ENCODE measurements at places on chromosomes 6 and 20.

- peak; percentile 85 for DNase-seq
These were observed 102.1 kb downstream of the CEBPB start for GRCh38 chr20:50292591-50293283.

- peak; percentile 85 for DNase-seq
These were observed 44.5 kb downstream of the RBM38 start for GRCh38 chr20:57435498-57436222.

DNA sequence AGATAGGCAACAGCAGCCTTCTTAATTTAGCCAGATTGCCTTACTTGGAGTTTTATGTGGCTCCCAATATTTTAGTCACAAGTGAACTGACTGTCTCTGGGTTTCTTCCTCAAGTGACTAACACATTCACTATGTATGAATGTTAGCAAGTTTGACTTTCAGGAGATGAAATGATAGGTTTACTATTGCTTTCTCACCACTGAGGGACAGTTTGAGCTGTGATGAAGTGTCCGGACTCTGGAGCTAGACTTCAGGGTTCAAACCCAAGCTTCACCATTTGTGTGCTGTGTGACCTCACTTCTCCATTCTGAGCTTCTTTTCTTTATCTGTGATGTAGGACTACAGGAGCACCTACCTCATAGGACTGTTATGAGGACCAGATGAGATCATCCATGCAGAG is 8.2 kb downstream of the DHX35 start:
- peak; percentile 44 for DNase-seq

DNA sequence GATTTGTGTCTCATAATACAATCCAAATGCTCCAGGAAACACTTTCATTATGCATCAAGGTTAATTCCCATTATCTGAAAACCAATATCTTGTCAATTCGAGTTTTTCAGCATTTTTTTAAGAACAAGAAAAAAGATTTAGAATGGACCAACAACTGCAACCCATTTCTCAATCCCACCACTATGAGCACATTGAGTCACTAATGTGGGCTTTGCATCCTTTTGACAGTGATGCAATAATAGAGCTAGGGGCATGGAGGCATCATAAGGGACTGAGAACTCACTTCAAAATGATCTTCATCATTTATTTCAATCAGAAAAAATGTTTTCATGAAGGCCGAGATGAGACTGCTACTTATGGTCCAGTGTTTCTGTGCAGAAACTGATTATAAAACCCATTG is 74.8 kb upstream of the DEFB112 start:
- no peak for DNase-seq

- DNase-seq = no peak
These were observed 268.3 kb downstream of the HIVEP2 start for GRCh38 chr6:142676647-142677192.

DNA sequence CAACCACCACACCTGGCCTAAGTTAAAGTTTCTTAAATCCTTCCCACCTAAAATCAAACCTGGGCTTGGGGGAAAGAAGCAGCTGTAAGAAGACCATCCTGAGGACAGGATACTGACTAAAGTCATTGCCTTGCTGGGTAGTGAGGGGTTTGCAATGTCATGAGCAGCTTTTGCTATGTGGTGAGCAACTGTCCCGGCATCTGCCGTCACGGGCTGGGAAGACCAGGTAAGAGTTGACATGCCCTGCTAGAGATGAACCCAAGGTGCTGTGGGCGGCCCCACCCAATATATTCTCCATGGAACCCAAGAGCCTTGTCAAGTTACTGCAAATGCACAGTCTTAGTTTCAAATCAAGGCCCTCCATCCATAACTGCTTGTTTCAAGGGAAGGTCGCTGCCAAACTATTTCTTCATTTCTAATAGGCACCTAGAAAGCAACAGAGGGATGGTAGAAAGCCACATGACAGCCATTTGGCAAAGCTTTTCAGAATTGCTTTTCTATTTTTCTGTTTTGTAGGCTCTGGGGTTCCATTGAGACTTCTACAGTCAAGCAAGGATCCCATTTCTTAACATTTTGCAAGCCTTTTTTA is 357.8 kb upstream of the JARID2 start:
- DNase-seq = no peak

DNA sequence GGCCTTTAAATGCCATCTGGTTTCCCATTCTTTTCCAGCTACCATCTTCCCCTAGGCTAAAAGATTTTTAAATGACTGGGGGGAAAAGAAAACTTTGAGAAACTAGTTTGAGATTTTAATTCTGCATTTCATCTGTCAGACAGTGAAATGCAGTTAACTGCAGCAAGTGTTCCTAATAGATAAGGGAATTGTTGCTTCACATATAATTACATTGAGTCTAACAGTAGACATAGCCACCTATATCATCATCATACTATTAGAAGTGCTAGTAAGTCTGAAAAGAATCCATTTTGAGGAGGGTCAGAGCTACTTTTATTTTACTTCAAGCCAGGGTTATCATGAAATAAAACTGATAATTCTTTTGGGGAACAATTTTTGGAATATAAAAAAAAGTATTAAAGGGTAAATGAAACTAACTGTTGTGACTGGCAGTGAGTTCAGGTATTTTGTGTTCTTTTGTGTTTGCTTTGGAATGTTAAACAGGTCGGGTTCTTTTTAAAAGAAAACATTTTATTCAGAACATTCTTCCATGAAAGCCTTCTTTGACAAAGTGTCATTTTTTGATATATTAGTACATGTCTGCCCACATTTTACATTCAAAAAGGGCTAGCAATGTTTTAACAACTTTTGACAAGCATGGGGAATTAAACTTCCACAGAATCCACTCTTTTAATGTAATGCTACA is 170.1 kb downstream of the HS3ST5 start:
- DNase-seq = no peak

DNA sequence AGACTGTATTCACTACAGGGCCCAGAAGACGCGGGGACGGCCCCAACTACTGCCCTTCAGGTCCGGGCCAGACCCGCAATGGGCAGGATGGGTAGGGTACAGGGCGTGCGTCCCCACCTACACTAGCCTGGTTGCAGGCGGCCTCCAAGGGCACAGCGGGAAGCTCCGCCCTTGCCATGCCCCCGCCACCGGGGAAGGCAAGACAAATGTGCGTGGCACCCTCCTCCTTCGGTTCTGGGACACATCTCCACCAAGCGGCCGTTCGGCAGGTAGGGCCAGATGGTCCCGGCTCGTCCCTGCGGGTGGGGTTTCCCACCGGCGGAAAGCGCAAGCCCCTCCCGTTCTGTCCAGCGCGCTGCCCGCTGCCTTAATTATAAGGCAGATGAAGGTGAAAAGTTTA is 5.6 kb downstream of the NXT1 start:
- DNase-seq = no peak

- no peak for DNase-seq
These were observed 13.1 kb downstream of the BTNL2 start for GRCh38 chr6:32393665-32394420.

- no peak for DNase-seq
These were observed 30.6 kb upstream of the ZBTB24 start for GRCh38 chr6:109513571-109514071.

- DNase-seq = no peak
These were observed 40.4 kb downstream of the CSNK2A1 start for GRCh38 chr20:503048-503737.

All from RWPE1 (cell line).